ENCODE measurements at places on chromosomes 1 and 21.

GRCh38 chr1:55305735-55306134 lies 90.6 kb upstream of the USP24 start:
- no peak for DNase-seq

- DNase-seq = no peak
Observed at GRCh38 chr1:69038379-69038778, 529.3 kb upstream of the LRRC7 start.

- DNase-seq = no peak
Observed at GRCh38 chr1:183070923-183071618, 47.9 kb downstream of the LAMC1 start.

GRCh38 chr21:34302521-34302920 lies 61.3 kb upstream of the KCNE2 start:
- no peak for DNase-seq

DNA sequence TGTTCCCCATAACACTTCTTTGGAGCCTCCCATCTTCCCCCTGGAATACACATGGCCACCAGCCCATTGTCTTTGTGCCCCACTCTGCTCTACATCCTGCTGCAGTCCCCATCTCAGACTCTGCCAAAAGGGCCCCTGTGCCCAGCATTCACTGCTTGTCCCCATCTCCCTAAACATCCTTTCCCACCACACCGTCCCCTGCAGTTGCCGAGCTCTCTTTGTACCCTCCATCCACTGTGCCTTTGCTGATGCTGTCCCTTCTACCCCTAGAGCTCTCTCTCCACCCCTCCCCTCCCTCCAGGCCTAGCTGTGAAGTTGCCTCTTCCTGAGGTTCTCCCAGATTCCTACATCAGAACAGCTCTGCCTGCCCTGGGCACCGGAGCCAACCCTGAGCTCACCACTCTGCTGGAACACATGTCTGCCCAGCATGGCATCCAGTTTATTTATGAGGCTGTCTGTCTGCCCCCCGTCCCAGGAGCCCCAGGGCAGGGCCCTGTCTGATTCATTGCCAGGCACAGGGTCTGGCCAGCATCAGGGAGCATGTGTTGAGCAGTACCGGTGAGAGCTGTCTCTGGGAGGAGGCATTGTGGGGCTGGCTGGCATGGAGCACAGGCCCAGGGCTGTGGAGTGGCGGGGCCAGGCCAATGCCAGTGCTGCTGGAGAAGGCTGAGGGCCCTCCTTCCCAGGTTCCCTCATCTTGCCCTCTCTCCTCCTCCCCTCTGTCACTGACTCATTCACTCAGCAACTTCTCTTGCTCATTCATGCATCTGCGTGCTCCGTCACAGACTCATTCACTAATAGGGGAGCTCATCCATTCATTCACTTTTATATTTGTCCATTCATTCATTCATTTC lies 28.8 kb downstream of the EDN2 start:
- no peak for DNase-seq

- no peak for DNase-seq
Observed at GRCh38 chr1:184186167-184186566, 134.6 kb downstream of the TSEN15 start.

DNA sequence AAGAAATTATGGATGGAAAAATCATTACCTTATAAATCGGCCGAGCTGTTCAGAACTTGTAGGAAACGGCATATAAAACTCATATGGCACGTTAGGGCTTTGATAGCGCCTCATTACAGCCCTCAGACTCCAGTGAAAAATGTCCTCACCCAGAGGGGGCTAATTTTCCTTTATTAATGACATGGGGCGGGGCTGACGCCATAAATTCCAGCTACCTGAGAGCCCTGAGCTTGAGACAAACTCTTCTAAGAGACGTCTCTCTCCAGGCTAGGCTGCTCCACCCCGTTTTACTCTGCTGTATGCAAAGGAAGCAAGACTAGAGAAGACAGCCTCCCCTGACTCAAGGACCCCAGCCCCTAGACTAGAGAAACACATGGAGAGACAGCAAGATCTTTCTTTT lies 149.4 kb downstream of the TRABD2B start:
- DNase-seq = no peak

- no peak for DNase-seq
Observed at GRCh38 chr1:117392771-117393170, 25.5 kb downstream of the MAN1A2 start.

GRCh38 chr1:26854906-26855305 lies 8.0 kb upstream of the SFN start:
- no peak for DNase-seq

DNA sequence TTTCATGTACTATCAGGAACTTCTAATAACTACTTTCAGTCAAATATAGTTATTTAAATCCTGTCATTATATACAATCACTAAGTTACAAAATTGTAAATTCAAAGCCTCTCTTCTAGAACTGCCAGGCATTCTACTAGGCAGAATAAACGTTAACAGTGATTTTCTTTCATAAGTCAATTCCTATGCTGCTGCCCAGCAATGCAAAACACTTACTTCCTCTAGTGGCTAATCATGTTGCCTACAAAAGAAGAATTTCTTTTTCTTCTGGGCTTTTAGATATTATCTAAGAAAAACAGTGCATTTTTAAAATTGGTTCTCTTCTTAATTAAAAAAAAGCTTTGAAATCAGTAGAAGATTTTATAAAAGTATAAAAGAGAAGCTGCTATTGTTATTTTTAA lies 509.8 kb upstream of the ADAMTS5 start:
- DNase-seq = no peak

- no peak for DNase-seq
Observed at GRCh38 chr1:92886886-92887419, 55.1 kb downstream of the RPL5 start.

Measured in stimulated activated CD4-positive, alpha-beta T cell treated with anti-CD3 and anti-CD28 coated beads, Interleukin-12 subunit alpha, Interleukin-12 subunit beta, amount 100 ng/mL, for 24 hours (primary cell).